ENCODE measurements at places on chromosomes 3 and 15.

DNA sequence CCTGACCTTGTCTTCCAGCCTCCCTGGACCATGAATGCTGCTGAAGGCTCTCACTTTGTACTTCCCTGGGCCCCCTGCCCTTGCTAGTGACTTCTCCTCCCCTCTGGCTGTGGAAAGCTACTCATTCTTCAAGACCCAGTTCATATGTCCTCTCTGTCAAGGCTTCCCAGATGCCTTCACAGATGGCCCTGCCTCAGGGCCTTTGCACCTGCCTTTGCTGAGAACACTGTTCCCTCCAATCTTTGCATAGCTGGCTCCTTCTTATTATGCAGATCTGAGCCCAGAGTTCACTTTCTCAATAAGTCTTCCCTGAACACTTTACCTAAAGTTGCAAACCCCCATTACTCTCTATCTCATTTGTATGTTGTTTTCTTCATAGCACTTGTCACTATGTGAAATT lies 97.1 kb upstream of the CTDSPL start:
- no peak for DNase-seq

DNA sequence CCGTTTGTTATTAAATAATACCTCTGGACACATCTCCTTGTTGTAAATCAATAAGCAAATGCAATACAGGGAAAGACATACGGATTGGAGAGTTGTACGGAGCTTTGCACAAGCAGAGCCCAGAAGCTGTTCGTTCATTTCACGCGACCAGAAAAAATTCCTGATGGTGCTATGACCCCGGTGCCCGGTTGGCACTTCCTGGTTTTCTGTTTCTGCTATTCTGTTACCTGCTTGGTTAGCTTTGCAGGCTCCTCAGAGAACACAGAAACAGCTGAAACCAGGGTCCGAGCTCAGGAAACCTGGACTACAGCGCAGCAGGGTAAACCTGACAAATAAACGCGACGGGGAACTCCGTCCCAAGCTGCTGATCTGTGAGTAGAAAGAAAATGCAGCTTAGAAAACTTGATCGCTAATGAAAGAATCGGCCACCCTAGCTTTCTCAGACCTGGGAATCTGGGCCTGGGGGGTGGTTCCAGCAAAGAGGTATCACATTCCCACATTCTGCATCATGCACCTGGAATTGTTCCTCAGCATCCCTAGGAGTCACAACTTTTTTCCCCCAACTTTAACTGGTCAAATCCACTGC lies 845 bp downstream of the CNTN3 start:
- DNase-seq, result no peak

- DNase-seq, result peak; percentile 25
Measured at GRCh38 chr3:5187920-5188418, 462 bp downstream of the EDEM1 start.

DNA sequence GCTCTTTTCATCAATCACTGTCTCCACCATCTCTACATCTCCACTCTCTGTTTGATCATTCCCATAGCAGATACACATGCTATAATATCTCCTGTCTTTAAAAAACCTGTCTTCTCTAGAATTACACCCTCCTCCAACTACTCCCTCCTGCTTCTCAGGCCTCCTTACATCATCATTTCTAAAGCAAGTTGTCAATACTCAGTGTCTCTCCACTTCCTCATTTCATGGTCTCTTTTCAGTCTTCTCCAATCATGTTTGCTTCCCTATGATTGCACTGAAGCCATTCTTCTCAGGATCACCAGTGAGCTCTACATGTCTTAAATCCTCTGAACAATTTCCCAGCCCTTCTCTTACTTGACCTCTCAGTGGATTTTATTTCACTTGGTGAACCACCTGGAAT lies 87.0 kb upstream of the ZNF280D start:
- DNase-seq, result no peak

- DNase-seq, result no peak
Measured at GRCh38 chr3:165938986-165939540, 101.8 kb upstream of the BCHE start.

- DNase-seq, result no peak
Measured at GRCh38 chr3:62211675-62212429, 161.5 kb downstream of the FEZF2 start.

DNA sequence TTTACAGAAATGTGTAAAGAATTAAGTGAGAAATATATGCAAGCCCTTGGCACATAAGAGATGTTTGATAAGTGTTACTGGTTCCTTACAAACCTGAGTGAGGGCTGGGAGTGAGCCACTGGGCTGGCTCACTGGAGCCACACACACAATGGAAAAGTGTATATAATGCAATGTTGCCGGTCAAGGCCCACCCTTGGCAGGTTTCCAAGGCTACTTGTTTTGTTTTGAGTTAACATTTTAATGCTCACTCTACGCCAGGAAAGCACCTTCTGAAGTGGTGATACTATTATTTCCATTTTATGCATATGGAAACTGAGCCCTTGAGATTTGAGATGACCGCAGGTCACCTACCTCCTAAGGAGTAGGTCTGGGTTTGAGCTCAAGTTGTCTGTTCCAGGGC lies 71.8 kb upstream of the FHIT start:
- no peak for DNase-seq

- DNase-seq, result no peak
Measured at GRCh38 chr3:191492601-191493000, 31.6 kb downstream of the PYDC2 start.
